Osteoblast (primary cell): ENCODE measurements at places on chromosomes 3 and 15. TPM values are rescaled to one million over a fixed set of nuclear protein-coding genes. Genes with fewer than 3 reads are reported as not detected.

HYAL1 gene
- under 0.01 and 0.59 TPM in 2 replicates for total RNA-seq

TIMP4 gene
- total RNA-seq = 2.4 and 3.3 TPM in 2 replicates

ITPR1 gene
- 16.6 and 19.7 TPM in 2 replicates for total RNA-seq

CATSPER2 gene
- 1.1 and 3.8 TPM in 2 replicates for total RNA-seq

PRC1 gene
- total RNA-seq = 17.1 and 17.7 TPM in 2 replicates

MESP2 gene
- 0.72 and 1.5 TPM in 2 replicates for total RNA-seq

CCR8 gene
- not detected in 2 replicates for total RNA-seq

IGSF10 gene
- total RNA-seq = 1.4 and 2.7 TPM in 2 replicates

ARRDC4 gene
- 17.0 and 33.6 TPM in 2 replicates for total RNA-seq

QARS1 gene
- total RNA-seq = 360 and 416 TPM in 2 replicates

ZNF80 gene
- not detected in 2 replicates for total RNA-seq
